ENCODE measurements at places on chromosomes 3 and 15.
A peak's percentile ranks its signal among the peaks of the same experiment; 100 is the strongest.

DNA sequence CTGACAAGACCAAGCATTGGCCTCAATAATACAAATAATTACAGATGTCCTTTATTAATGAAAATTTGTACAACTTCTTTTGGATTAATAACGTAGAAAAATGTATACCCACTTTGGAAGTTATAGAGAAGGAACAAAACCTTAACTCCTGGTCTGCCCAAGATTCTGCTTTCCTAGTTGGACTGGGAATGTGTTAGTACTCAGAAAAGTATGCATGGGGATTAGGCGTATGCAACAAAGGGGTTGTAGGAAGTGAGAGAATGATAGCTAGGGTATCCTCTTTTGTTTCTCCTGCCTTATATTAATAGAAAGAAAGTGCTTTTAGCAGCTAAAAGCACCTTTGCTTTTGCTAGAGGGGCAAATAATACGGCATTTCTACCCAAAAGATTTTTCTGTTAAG is 116.2 kb upstream of the LRRFIP2 start:
- no peak for DNase-seq

GRCh38 chr3:8622873-8623691 is 21.5 kb downstream of the SSUH2 start:
- DNase-seq: peak; percentile 36

- no peak for DNase-seq
Measured at GRCh38 chr3:20701641-20702040, 515.6 kb upstream of the SGO1 start.

- DNase-seq: no peak
Measured at GRCh38 chr3:169147238-169148008, 516.1 kb downstream of the MECOM start.

- DNase-seq: no peak
Measured at GRCh38 chr15:97783240-97783639, 177.3 kb upstream of the ARRDC4 start.

- DNase-seq: no peak
Measured at GRCh38 chr3:8239718-8240695, 261.6 kb upstream of the LMCD1 start.

DNA sequence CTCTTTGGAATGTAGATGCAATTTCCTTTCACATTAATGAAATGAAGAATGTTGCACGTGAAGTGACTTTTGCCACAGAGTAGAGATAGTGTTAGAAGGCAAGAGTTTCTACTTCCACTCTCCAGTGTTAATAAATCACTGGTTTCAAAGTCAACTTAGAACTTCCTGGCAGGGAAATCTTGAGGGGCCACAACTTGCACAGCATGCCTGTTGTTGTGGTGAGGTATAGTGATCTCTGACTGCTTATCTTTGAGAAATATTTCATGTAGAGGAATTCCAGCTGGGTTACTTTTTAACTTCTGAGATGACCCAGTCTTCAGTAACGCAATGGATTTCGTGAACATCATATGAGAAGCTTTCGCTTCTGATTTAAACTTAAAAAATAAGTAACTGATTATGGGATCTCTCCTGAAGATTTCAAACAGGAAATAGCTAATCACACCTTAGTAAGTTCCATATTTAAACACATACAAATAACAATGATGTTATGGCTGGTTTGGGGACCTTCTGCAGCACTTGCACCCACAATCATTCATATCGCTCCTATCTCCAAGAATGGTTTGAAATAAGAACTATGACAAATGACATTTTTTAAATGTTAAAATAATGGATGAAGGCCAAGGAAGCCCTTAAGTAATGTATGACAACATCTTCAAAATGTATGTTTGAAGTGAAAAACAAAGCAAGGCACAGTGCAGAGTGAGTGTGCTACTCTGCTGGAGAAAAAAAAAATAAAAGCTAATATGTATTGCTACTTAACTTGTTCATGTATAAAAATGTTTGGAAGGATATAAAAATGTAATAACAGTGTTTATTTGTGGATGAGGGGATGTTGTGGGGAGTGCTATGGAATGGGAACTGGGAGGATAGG is 726.5 kb upstream of the NECTIN3 start:
- no peak for DNase-seq

GRCh38 chr3:51568036-51568435 is 29.5 kb downstream of the RAD54L2 start:
- no peak for DNase-seq

- DNase-seq: no peak
Measured at GRCh38 chr15:29323557-29323956, 53.9 kb upstream of the NSMCE3 start.

DNA sequence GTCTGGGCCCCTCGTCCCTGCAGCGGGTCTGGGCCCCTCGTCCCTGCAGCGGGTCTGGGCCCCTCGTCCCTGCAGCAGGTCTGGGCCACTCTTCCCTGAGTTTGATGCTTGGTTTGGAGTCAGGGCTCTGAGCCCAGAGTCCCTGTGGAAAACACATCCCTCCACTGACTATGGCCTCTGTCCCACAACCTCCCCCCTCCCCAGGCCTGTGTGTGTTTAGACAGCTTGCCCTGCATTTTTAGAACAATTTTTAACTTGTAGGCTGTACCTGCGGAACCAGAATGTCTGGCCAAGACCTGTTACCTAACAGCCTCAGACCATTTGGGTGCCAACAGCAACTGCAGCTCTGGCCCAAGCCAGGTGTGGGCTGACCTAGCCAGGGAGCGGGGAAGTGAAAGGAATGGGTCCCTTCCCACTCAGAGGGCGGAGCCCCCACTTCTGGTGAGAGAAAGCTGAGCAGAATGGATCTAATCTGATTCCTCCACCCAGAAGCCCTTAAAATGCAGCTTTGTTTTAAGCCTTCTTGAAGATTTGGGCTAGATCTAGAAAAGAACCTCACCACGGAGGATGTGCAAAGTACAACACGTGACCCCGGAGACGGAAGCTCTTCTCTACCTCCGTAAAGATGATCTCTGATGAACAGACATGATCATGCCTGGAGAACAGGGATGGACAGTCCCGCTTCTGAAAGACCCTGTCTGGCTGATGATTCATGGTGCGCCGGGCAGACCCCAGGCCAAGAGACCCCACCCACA is 60.5 kb upstream of the TFRC start:
- DNase-seq: no peak

- DNase-seq: no peak
Measured at GRCh38 chr15:41908736-41909461, 15.0 kb upstream of the SPTBN5 start.

DNA sequence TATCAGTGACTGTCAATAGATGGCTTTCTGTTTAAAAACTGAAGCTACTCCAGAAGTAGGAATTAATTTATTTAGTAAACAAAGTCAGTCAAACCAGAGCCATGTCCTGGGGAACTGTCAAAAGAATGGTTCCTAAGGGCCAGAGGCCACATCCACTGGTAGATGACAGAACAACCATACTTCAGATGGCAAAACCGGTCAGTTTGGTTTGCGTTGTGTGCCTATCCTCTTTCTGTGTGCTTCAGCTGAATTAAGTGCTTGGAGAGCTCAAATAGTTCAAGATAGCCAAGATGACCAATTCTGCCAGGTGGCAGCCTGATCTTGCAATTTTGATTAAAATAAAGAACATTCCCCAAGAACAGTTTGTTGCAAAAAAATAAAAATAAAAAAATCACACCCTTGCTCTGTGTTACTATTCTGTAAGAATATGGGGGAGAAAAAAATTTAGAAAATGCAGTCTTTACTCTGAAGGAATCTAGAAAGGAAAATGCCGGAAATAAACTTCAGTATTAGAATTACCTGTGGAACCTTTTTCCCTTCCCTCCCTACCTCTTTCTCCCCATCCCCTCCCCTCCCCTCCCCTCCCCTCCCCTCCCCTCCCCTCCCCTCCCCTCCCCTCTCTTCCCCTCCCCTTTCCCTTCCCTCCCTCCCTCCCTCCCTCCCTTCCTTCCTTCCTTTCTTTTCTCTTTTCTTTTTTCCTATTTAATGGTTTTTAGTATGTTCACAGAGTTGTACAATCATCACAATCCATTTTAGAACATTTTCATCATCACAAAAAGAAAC is 2.5 kb downstream of the MAP3K13 start:
- no peak for DNase-seq

GRCh38 chr15:72197460-72198355 is at the start of gene GRAMD2A:
GRAMD2A (minus strand) TSS chr15:72197787.
- DNase-seq: peak; percentile 36

DNA sequence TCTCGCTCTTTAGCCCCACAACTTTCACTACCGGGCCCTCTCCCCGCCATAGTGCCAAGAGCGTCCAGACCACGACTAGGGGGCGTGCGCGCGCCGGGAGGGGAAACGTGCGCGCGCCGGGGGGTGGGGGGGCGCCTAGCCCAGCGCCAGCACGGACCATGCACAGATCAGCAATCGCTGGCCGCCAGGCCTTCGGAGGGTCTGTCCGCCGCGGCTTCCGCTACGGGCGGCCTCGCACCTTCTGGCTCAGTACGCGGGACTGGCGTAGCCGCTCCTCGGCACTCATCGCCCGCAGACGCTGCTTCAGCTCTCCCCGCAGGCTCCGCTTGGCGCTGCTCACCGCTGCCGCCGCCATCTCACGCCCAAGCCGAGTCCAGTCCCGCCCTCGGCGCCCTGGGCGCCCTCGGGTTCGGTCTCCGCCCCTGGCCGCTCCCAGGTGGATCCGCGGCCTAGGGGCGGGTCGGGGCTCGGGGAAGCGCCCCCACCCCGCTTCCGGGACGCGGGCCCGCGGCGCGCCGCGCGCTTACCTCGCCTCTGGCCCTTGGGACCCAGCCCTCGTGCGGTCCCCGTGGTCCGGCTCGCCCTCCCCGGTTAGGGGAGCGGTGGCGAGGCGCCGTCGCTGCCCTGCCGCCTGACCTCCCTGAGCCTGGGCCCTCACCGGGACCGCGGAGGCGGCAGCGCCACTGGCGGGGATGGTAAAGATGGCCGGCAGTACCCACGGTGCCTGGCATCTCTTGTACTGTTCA is at the start of gene MTHFS:
MTHFS (minus strand) TSS at position 381 of the 746 bp plus-strand sequence; CDS start at position 355, 26 bp downstream.
- DNase-seq: peak; percentile 49

DNA sequence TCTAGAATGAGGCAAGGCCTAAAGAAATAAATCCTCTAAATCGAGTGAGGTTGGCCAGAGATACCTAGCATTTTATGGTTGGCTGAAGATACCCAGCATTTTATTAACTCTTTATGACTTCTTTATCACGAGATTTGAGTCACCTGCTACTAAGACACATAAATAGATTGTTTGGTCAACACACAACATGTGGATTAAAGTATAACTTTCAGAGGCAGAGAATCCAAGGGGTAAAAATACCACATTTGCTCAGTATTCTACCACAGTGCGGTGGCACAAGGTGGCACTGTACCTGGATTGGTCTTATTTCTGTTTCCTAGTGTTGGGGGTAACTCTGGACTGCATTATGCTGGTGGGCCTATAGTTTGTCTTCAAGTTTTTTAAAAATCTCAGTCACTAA is 27.0 kb upstream of the VILL start:
- DNase-seq: no peak

- DNase-seq: no peak
Measured at GRCh38 chr15:23437146-23437545, 9.9 kb downstream of the GOLGA6L2 start.

- no peak for DNase-seq
Measured at GRCh38 chr3:46289966-46290365, 47.7 kb downstream of the CCR3 start.

- DNase-seq: no peak
Measured at GRCh38 chr3:38111201-38111600, 25.7 kb downstream of the ACAA1 start.

DNA sequence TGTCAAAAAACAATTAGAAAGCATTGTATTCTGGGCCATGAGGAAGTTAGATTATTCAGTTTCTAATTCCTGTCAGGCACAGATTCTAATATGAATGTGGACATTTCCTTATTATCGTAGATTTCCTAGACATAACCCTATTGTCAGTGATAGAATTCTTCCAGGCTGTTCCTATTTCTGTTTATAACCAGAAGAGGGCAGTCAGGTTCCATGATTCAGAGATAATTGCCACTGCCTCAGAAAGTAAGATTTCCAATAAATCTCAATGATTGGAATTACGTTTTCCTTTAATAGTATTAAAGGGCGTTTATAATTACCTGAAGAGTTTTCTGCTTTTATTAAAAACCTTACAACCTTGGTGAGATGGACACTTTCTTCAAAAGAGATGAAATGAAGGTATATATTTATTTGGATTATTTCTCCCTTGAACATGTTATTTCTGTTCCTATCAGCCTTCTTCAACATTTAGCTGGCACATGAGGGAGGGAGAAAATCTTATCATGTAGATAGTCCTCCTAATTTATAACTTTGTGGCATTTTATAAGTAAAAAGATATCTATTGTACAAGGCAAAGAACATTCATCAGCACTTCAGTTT is 439.2 kb downstream of the MCTP2 start:
- DNase-seq: no peak

- DNase-seq: no peak
Measured at GRCh38 chr15:58361273-58361759, 70.5 kb upstream of the LIPC start.

GRCh38 chr15:51104512-51104911 is 9.8 kb upstream of the TNFAIP8L3 start:
- DNase-seq: no peak

GRCh38 chr3:5330152-5330810 is 142.8 kb downstream of the EDEM1 start:
- peak; percentile 2 for DNase-seq

GRCh38 chr3:50675179-50676030 is 678 bp downstream of the DOCK3 start:
- peak; percentile 62 for DNase-seq

DNA sequence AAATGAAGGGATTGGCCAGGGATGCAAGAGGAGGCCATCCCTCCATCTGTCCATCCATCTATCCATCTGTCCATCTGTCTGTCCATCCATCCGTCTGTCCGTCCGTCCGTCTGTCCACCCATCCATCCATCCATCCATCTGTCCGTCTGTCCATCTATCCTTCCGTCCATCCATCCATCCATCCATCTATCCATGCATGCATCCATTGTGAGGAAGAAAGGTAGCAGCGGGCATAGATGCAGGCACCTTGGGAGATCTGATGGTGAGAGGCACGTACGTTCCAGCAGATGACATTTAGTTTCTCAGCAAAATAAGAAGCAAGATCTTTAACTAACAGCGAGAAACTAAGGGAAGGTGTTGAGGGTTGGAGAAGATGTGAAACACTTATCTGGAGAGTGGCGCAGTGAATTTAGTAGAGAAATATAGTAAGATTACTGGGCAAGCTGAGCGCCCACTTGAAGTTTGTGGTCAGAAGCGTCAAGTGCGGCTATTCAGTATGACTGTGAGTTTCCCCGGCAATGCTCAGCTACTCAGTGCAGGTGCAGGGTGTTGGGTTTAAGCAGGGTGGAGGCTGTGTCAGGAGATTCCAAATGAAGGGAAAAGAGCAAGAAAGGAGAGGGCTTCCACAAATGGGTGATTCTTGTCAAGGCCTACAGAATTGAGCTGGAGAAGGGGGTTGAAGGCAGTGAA is 22.4 kb upstream of the SRP14 start:
- no peak for DNase-seq

GRCh38 chr3:152339881-152340505 is 71.3 kb downstream of the MBNL1 start:
- no peak for DNase-seq

GRCh38 chr3:186671051-186671450 is 5.2 kb downstream of the HRG start:
- no peak for DNase-seq

Data from stimulated activated CD8-positive, alpha-beta memory T cell treated with anti-CD3 and anti-CD28 coated beads, Interleukin-2, amount 100 ng/mL, for 48 hours (primary cell).